ENCODE measurements at places on chromosomes 2 and 18.

DNA sequence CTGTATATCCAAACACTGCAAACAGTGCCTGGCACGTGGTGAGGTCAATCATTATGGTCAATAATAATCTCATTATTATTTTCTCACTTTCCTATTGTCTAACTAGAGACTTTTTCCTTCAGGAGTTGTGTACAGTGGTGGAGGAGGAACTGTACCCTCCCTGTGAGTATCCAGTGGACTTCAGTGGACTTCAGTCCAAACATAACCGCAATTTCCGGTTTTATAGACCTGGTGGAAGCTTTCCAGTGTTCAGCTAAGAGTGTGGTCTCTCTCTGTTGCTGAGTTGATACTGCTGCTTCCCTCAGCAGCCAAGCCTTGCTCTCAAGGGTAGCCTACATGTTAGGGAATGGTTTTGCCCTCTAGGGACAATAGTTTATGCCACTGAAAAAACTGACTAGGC, 447.1 kb downstream of the TMEM182 start:
- no peak for DNase-seq

DNA sequence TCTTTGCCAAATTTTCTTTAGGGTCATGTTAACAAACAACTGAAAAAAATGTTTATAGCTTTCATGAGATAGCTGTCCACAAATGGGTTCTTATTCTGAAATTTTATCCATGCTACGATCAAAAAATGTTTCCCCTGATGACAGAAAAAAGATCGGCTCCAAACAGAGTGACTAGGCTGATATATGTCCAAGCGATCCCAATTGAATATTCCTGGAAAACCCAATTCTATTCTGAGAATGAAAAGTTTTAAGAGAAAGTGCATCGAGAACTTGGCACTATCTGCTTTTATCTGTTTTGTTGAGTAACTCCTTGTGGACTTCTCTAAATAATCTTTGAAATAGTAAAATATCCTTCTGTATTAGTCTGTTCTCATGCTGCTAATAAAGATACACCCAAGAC, 19.1 kb downstream of the KCNE4 start:
- DNase-seq, result no peak

- no peak for DNase-seq
Observed at GRCh38 chr2:203077451-203077850, 62.8 kb downstream of the NBEAL1 start.

DNA sequence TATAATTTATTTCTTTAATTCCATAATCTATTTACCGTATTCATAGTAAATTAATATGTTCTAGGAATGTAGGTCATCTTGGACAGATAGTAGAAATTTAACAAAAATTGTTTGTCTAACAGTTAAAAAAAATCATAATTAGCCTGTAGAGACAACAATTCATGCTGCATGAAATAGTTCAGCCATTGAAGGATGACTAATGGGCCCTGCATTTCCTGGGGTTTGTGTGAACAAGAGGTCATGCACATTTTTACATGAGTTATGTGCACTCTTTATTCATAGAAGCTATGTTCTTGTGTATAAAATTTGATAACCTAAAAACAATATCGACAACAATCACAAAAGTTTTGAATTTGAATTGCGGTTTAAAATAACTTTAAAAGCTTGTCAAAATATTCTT, 1663.6 kb downstream of the SUCLG1 start:
- no peak for DNase-seq

DNA sequence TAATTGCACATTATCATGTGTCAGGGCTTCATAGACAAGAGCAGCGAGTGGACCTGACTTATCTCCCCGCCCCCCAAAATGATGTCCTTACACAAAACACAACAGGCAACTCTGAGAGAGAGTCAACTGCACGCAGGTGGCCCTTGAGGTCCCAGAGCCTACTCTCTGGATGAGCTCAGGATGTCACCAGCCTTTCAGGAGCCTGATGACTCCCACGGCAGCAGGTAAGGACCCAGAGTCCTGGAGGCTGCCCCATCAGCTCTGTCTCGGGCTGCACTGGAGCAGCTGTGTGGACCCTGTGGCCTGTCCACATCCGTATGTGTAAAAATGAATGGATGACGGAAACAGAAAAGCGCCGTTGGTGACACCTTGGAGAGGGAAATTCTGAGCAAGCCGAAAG, 130.9 kb downstream of the HDAC4 start:
- no peak for DNase-seq
